Neural crest cell (in vitro differentiated cells): ENCODE measurements at places on chromosomes 1 and 21.
A peak's percentile ranks its signal among the peaks of the same experiment; 100 is the strongest.

GRCh38 chr1:65478379-65479026, 58.0 kb downstream of the LEPR start:
- no peak for DNase-seq

DNA sequence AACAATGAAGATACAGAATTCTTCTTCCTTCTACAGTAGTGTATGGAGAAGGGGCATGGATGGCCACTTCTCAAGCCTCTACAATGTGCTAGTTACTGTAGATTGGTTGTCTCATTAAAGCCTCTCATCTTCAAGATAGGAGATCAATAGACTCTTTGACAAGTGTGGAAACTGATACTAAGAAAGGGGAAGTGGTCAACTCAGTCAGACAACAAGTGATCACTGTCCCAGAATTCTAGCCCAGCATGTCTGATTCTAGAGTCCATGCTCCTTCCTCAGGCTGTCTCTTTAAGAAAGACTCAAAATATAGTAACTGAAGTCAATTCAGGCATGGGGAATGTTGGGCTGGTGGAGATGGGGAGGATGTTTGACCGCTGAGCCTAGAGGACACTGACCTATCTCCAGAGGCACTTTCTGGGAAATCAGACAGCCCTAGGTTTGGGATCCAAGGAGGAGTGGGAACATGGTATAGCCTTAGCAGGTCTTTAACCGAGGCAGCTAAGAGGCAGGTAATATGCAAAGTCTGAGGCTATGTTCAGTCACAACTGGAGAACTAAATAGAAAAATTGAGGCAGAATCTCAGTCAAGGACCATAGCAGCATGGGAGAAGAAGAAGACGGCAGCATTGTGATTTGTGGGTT, 39.3 kb upstream of the EYA3 start:
- DNase-seq, result no peak

DNA sequence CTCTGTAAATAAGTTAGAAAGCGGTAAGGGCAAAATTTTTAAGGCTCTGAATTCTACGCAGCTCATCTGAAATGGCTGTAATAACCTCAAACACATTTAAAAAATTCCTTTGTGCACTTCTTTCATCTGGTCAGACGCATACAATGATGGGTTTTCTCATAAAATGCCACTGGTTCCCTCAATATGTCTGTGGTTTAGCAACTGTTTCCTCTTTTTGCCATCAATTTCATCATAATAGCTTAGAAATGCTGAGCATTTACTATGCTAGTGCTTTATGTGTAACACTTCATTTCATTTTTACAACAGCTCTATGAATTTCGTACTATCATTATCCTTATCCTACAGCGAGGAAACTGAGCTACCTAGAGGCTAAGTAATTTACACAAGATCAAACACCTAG, 35.3 kb upstream of the DMRTA2 start:
- no peak for DNase-seq

GRCh38 chr1:15723631-15724246, 12.3 kb upstream of the SLC25A34 start:
- no peak for DNase-seq

- peak; percentile 32 for DNase-seq
Measured at GRCh38 chr1:78003882-78004718, 639 bp upstream of the DNAJB4 start.

- no peak for DNase-seq
Measured at GRCh38 chr1:84152649-84153056, 8.6 kb downstream of the PRKACB start.

GRCh38 chr1:36096500-36097432, 8.1 kb downstream of the ADPRS start:
- no peak for DNase-seq

DNA sequence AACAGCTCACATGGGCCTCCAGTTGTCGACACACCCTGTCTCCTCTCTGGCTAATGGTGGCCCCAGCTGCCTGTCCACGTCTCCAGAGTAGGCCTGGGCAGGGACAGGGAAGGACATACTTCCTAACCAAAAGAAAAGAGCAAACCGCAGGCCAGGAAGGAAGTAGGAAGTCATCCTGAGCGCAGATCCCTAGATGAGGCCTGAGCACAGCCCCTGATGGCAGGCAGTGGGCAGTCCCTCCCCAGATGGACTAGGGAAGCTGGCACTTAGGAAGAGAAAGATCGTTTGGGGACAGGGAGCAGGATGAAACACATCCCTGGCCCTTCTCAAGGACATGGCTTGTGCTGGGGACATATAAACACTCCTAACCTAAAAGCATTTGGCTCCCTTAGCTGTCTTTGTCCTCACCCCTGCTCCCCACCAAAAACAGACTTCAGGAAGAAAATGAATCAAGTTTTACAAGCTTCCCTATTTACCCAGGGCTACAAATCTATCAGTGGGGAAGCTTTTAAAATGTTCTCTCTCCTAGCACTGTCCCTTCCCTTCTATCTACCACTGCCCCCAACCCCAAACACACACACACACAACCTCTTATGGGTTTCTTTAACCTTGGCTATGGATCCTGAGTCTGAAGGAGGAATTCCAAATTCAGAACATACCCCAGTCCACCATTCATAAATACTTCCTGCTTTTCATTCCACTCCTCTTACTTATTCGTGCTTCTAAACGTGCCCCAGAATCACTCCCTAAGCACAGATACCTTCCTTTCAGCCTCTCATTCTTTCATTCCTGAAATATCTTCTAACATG, 21.1 kb downstream of the SSBP3 start:
- DNase-seq, result no peak

GRCh38 chr1:115182012-115182715, 92.9 kb upstream of the TSPAN2 start:
- DNase-seq, result no peak

DNA sequence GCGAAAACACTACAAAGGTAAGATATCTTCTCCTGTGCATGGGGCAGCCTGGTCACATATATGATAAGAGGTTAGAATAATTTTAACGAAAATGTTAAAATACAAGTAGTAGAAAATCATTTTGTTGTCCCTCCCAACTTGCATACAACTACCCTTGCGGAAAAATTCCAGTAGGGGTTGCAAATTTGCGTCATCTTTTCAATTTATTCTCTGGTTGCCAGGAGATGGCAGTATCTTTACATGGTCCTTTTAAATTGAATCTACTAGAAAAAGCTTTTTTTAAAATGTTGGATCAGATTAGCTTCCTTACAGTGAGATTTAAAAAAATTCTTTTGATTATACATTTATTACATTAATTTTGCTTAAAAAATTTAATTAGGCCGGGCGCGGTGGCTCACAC, 10.9 kb downstream of the S100PBP start:
- no peak for DNase-seq

GRCh38 chr1:211667065-211667617, 8.3 kb downstream of the NEK2 start:
- DNase-seq, result no peak

DNA sequence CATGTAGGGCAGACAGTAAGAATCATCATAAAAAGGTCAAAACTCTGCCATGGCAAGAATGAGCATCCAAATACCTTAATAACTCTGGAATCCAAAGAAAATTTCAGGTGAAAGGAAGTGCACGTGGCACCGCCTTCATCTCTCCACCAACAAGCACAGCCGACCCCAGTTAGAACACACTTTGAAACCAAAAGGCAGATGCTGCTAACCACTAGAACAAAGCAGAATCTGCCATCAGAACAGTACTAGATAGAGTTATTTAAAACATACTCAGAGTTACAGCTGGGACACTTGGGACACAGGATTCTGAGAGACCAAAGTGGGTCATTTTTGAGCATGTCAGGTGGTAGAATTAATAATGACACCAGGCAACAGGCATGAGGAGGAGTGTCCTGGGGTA, 106.7 kb upstream of the SOD1 start:
- no peak for DNase-seq

GRCh38 chr1:220827445-220828178, 40.9 kb downstream of the MTARC1 start:
- no peak for DNase-seq

GRCh38 chr1:4216231-4216630, 316.2 kb upstream of the C1orf174 start:
- DNase-seq, result no peak

GRCh38 chr21:31780944-31781343, 49.0 kb upstream of the SCAF4 start:
- DNase-seq, result no peak

- no peak for DNase-seq
Measured at GRCh38 chr1:8121261-8122159, 95.4 kb upstream of the ERRFI1 start.

GRCh38 chr1:118821801-118822200, 166.3 kb downstream of the TBX15 start:
- no peak for DNase-seq

GRCh38 chr1:234842726-234843641, 233.0 kb upstream of the IRF2BP2 start:
- DNase-seq, result no peak

- DNase-seq, result no peak
Measured at GRCh38 chr1:160624464-160624863, 22.4 kb downstream of the SLAMF1 start.

DNA sequence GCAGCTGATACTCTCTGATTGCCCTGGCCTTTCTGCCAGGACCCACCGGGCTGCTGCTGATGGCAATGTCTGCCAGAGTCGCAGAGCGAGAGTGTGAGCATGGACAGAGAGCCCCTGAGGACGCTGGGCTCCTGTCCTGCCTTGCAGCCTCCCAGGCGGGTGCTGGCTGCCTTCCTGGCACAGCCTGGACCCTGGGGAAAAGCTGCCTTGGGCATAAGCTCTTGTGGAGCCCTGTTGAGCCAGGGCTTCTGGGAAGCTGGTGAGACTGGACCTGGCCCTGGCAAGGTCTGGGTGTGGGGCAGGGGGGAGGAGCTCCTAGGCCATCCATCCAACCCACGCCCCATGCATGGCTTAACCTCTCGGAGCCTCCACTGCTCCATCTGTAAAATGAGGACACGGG, 105.8 kb upstream of the WNT4 start:
- no peak for DNase-seq

- no peak for DNase-seq
Measured at GRCh38 chr1:226646026-226646869, 92.8 kb downstream of the ITPKB start.

- no peak for DNase-seq
Measured at GRCh38 chr1:238953448-238954010, 432.8 kb upstream of the CHRM3 start.

DNA sequence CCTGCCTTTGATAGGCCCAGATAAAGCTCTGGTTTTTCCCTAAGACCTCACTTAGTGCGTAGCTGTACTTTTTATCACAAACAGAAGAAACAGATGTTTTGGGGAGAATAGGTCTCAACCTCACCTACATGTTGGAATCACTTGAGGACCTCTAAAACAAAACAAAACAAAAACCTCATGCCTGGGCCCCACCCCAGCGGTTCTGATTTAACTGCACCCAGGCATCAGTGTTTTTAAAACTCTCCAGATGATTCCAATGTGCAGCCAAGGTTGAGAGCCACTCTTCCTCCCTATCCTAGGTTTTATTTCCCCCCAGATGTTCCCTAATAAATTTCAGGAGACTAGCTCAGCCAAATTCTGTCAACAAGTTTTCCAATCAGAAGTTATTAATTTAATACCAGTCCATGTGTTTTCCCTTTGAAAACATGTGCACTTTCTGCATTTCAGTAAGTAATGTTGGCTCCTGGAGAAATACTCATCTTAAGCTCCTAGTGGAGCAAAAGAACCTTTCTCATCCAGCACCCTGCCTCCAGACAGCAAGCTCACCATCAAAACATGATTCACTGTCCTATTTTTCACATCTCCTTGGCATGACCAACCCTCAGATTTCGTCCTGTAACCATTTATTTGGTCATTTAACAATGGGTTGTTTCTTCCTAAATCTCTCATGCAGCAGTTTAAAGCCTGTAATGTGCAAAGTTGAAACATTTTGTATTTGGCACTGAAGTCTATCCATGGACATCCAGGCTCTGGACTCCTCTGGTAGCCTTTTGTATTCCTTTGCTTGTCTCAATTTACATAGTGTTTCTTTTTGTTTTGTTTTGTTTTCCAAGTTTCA, 27.5 kb downstream of the LRRC8C start:
- DNase-seq, result no peak

GRCh38 chr1:225842788-225843425, 33.0 kb downstream of the EPHX1 start:
- DNase-seq, result no peak

GRCh38 chr1:17958704-17959103, 148.9 kb upstream of the IGSF21 start:
- no peak for DNase-seq

DNA sequence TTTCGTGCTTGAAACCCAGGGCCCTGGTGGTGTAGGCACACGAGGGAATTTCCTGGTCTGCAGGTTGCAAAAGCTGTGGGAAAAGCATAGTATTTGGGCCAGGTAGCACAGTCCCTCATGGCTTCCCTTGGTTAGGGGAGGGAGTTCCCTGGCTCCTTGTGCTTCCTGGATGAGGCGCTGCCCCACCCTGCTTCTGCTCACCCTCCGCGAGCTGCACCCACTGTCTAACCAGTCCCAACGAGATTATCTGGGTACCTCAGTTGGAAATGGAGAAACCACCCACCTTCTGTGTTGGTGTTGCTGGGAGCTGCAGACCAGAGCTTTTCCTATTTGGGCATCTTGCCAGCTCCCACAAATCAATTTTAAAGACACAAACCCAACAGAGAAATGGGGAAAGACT, 183.0 kb downstream of the PHTF1 start:
- no peak for DNase-seq

DNA sequence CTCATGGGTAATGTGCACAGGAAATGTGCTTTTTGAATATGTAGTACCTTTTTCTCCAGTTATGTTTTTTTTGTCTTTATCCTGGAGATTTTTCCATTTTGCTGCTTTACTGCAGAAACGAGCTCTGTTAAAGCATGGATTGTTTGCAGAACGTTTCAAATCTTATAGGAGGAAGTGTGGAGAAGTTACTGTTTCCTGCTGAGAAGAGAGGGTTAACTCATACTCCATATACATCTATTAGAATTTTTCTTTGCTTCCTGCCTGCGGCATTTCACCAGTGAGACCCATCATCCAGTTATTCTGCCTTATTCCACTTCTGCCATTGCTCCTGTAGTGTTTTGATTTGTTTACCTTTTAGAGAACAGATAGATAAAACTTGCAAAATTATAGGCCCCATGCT, 2.0 kb downstream of the RPRD2 start:
- no peak for DNase-seq

- DNase-seq, result no peak
Measured at GRCh38 chr1:40646315-40646714, 19.2 kb downstream of the RIMS3 start.

DNA sequence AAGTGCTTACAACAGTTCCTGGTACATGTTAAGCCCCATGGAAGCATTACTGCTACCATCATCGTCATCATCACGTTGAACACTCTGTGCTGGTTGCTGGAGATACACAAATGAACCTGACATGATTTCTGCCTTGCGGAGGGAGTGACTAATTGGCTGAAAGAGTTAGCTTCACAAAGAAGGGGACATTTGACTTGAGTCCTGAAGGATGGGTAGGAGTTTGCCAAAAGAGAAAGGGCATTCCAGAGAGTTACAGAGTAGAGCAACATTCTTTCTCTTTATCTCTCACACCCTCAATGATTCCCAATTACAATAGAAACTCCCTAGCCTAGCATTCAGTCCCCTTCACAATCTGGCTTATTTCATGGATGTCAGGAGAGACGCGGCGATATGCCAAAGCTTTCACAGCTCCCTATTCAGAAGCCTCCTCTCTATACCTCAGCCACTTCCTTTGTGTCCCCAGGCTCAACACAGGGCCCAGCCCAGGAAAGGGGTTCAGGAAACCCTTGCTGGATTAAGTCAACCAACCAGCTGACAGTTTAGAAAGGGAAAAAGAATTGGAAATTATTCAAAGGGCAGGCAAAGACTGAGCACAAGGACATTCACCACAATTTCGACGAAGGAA, 38.0 kb downstream of the SLC1A7 start:
- DNase-seq, result no peak

GRCh38 chr1:201525193-201525778, 13.6 kb upstream of the NAV1 start:
- no peak for DNase-seq

- no peak for DNase-seq
Measured at GRCh38 chr1:203408486-203409481, 57.9 kb upstream of the FMOD start.
